ENCODE measurements at places on chromosomes 4 and X.
A peak's percentile ranks its signal among the peaks of the same experiment; 100 is the strongest.

DNA sequence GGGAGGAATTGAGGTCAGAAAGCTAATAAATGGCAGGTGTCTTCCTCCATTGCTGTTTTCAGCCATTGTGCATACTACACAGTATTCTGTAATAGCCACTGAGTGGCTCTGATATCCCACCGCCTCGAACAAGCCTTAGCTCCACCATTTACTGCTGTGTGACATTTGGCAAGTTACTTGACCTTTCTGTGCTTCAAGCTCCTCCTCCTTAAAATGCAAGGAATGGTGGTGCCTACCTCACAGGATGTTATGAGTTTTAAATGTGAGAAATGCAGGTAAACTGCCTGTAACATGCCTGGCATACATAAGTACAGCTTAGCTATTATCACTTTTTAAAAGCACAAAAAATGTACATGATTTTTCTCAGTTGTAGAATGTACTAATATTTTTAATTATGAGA lies 421.0 kb downstream of the MAPK10 start:
- DNase-seq: no peak

GRCh38 chrX:154013614-154014360 lies 5.9 kb downstream of the IRAK1 start:
- DNase-seq: peak; percentile 65

GRCh38 chrX:291411-291901 lies 10.3 kb downstream of the PLCXD1 start:
- no peak for DNase-seq

GRCh38 chrX:47145395-47146120 lies 537 bp downstream of the RBM10 start:
- DNase-seq: peak; percentile 9

DNA sequence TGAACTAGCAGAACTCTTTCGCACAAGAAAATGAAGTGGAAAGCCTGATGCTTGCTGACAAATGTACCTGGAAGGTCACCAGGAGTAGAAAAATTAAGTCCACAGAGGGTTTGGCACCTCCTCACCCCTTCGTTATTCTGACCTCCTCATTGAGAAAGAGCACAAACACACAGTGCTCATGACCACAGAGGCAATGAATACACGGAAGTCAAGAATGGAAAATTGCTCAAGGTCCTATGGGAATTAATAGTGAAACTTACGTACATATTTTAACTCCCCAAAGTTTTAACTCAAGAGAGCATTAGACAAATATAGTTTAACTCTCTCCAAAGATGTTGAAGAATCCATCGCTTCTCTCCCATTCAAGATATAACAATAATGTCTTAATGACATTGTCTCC lies 83.6 kb upstream of the CAMK2D start:
- DNase-seq: no peak

GRCh38 chr4:165667969-165668368 lies 205.1 kb upstream of the TLL1 start:
- no peak for DNase-seq

DNA sequence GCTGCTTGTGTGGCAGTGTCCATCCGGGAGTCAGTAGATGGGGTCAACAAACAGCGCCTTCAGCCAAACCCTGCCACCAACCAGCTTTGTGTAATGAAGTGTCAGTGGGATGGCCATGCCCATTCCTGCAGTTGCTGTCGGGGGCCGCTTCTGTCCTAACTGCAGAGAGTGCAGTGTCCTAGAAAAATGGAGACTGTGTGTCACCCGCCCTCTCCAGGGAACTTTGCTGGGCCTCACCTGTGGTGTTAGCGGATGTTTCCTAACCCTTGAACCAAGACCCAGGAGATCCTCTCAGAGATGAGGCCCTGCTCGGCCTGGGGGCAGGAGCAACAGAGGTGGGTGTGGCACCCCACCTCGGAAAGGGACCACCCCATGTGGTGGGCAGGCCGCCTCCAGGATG lies 35.3 kb upstream of the HGFAC start:
- no peak for DNase-seq

GRCh38 chr4:185945906-185946305 lies 123.0 kb upstream of the TLR3 start:
- no peak for DNase-seq

- DNase-seq: no peak
Measured at GRCh38 chr4:124409044-124409443, 303.5 kb downstream of the ANKRD50 start.

All from activated CD4-positive, alpha-beta T cell treated with anti-CD3 and anti-CD28 coated beads, Interleukin-2, Interleukin-6, amounts not matched to agents 100 ng/mL and 50 ng/mL, durations not matched to agents 16 hours and 8 hours (primary cell).